Activated CD8-positive, alpha-beta T cell treated with anti-CD3 and anti-CD28 coated beads for 36 hours (primary cell): ENCODE measurements at places on chromosomes 7 and 10. TPM values are rescaled to one million over a fixed set of nuclear protein-coding genes. Genes with fewer than 3 reads are reported as not detected.

The ZNF503 gene
- 0.25 TPM for total RNA-seq

- peaks cover 23% of the 10 kb centered on the region for H3K4me1 ChIP-seq
- H3K4me3 ChIP-seq, result no peak overlapping the region
- no peaks in the 10 kb centered on the region for H3K27me3 ChIP-seq
- H3K36me3 ChIP-seq, result peaks cover 3% of the 10 kb centered on the region
- H3K27ac ChIP-seq, result no peak overlapping the region
- DNase-seq, result no peak
Measured at GRCh38 chr7:94507462-94507861, 2.1 kb upstream of the CASD1 start.

DNA sequence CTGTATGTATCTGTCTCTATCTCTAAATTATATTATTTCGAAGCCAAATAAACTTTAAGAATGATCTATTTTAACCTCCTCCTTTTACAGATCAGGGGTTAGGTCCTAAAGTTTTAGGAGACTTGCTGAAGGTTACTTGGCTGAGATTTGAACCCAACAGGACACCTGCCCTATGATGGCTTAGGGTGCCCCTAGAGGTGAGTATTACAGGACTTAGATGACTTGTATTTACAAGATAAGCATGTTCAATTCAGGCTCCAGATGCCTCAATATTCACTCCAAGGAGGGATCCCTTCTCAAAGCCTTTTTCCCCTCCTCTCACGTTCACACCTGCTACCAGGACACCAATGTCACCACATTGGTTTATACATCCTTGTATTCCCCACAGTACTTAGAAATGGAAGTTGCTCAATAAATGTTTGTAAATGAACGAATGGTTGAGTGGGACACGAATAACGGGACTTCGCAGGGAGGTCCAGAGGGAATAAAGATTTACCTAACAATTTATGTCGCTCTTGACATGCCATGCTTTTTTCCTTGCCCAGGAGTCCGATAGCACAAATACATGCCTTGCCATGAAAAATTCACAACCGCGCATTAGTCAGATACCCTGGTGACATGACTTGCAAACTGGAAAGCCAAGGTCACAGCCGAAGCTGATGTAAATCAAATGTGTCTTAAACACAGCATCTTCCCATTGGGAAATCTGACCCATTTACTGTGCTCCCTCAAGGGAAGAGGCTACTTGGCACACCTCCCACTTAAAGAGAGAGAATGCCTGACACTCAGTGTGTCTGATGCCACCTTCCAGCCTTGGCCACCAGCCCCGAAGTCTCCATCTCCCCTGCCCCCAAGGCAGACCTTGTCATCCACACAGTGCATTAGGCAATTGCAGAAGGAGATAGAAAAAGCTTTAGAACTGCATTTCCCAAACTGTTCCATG is 872.2 kb upstream of the AUTS2 start:
- no peak for DNase-seq
- no peaks in the 10 kb centered on the region for H3K36me3 ChIP-seq
- H3K27ac ChIP-seq, result no peak overlapping the region
- no peaks in the 10 kb centered on the region for H3K27me3 ChIP-seq
- H3K4me1 ChIP-seq, result no peaks in the 10 kb centered on the region
- no peak overlapping the region for H3K4me3 ChIP-seq

The LIPK gene
- not detected for total RNA-seq

DNA sequence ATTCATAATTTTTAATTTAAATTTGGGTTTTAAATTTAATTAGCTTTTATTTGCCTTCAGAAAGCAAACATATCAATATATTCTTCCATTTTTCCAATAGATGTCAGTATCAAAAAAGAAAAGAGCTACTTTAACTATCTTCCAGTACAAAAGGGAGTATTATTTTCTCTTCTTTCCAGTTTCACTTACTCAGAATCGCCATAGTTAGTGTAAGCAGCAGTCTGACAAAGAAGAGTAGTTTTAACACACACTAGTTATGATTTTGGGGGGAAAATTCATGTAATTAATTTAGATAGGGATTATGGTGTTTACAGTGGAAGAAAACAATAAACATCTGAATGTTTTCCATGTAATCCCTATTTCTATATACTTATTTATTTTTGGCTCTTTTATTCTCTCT is 272.6 kb upstream of the DGKB start:
- H3K27me3 ChIP-seq, result no peaks in the 10 kb centered on the region
- no peak for DNase-seq
- no peak overlapping the region for H3K27ac ChIP-seq
- no peak overlapping the region for H3K4me3 ChIP-seq

- no peak for DNase-seq
- no peak overlapping the region for H3K27ac ChIP-seq
- no peak overlapping the region for H3K4me3 ChIP-seq
Measured at GRCh38 chr7:35446091-35446490, 192.2 kb upstream of the TBX20 start.

GRCh38 chr7:32068411-32069101 is 1.7 kb downstream of the PDE1C start:
- no peak overlapping the region for H3K4me3 ChIP-seq
- H3K27ac ChIP-seq, result no peak overlapping the region
- no peak for DNase-seq
- no peaks in the 10 kb centered on the region for H3K36me3 ChIP-seq
- H3K4me1 ChIP-seq, result no peaks in the 10 kb centered on the region

The ASAH2 gene
- 2.9 TPM for total RNA-seq

The PTF1A gene
- not detected for total RNA-seq

The SLC29A4 gene
- total RNA-seq, result 2.5 TPM

DNA sequence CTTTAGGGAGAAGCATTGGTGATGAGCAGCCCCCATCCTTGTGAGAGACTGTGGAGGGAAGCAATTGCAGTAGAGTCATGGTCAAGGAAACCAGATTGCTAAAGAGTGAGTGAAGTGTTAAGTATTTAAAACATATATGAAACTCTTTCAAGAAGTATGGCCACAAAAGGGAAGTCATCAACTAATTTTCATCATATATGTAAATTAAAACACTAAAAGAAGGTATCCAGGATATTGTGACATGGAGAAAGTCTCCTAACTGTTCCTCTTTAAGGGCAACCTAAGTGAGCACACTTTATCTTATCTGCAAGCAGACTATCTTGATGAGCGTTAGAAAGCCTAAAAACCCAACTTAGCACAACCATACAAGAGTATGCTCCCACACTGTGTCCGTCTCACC is 69.7 kb downstream of the CD36 start:
- no peak for DNase-seq
- H3K4me3 ChIP-seq, result no peak overlapping the region
- H3K36me3 ChIP-seq, result no peaks in the 10 kb centered on the region

DNA sequence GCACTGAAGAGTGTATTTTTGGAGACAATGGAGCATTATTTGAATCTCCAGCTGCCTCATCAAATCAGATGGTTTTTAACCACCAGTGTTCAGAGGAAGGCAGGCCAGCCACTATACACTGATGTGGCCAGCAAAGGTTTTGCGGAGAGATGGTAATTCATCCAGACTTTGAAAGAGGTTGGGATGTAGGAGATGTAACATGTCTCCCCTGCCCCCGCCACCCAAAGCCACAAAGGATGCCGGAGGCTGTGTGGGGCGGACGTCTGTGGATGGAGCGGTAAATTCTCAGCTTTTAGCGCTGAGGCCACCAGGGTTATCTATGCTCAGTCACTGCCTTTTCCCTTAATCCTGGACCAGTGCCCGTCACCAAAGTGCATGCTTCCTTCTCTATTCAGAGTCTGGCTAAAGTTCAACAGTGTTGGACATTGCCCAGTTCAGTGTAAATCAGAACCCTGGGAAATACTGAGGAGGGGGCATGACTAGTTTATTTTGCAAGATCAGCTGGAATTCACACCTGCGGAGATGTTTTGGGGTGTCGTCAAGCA is 3.7 kb upstream of the TRIP6 start:
- H3K36me3 ChIP-seq, result peaks cover 19% of the 10 kb centered on the region
- no peaks in the 10 kb centered on the region for H3K27me3 ChIP-seq
- no peak overlapping the region for H3K4me3 ChIP-seq
- no peak overlapping the region for H3K27ac ChIP-seq
- no peak for DNase-seq

DNA sequence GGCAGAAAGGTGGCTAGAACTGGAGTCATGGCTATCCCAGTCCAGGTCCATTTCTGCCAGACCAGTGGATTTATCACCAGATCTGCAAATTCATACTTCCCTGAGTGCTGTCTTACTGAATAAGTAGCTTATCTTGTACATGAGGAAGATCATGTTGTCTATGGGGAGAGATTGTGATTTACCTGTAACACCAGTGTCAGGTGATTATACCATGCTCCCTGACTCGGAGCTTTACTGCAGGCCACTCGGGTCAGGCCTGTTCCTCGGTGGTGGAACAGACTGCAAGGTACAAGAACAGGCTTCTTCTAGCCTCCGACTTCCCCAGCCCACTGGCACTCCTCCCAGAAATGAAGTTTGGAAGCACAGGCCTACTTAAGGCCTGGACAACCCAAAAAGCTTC is 42.6 kb upstream of the DLG5 start:
- H3K36me3 ChIP-seq, result peaks cover 5% of the 10 kb centered on the region
- DNase-seq, result no peak
- H3K4me1 ChIP-seq, result peaks cover 13% of the 10 kb centered on the region
- H3K4me3 ChIP-seq, result no peak overlapping the region

DNA sequence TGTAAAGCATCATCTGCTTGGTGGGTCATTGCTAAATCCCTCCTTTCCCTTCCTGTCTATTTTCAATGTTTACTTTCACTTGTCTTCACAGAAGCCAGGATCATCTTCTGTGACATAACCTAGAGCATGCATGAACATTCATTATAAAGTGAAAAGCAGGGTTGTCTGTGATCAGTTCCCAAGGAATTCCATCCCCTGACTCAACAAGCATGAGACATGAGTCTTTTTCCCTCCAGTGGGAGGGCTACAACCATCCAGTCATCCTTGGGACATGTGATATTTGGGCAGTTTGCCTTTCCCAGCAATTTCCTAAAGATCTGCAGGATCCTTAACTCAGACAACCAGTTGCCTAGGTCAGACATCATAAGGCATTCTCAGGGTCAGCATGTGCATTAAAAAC is 166.3 kb upstream of the TMEM196 start:
- H3K36me3 ChIP-seq, result no peaks in the 10 kb centered on the region
- DNase-seq, result no peak
- no peaks in the 10 kb centered on the region for H3K4me1 ChIP-seq
- no peak overlapping the region for H3K27ac ChIP-seq
- no peaks in the 10 kb centered on the region for H3K27me3 ChIP-seq

- peaks cover 7% of the 10 kb centered on the region for H3K4me1 ChIP-seq
- no peak for DNase-seq
- H3K36me3 ChIP-seq, result no peaks in the 10 kb centered on the region
- peaks cover 5% of the 10 kb centered on the region for H3K27me3 ChIP-seq
Measured at GRCh38 chr7:75638594-75639070, 100.1 kb downstream of the HIP1 start.

The MKRN1 gene
- 55.5 TPM for total RNA-seq

GRCh38 chr10:63713191-63714144 is 192.3 kb downstream of the REEP3 start:
- DNase-seq, result no peak
- no peaks in the 10 kb centered on the region for H3K36me3 ChIP-seq
- peaks cover 21% of the 10 kb centered on the region for H3K4me1 ChIP-seq
- H3K4me3 ChIP-seq, result no peak overlapping the region
- H3K27me3 ChIP-seq, result no peaks in the 10 kb centered on the region

DNA sequence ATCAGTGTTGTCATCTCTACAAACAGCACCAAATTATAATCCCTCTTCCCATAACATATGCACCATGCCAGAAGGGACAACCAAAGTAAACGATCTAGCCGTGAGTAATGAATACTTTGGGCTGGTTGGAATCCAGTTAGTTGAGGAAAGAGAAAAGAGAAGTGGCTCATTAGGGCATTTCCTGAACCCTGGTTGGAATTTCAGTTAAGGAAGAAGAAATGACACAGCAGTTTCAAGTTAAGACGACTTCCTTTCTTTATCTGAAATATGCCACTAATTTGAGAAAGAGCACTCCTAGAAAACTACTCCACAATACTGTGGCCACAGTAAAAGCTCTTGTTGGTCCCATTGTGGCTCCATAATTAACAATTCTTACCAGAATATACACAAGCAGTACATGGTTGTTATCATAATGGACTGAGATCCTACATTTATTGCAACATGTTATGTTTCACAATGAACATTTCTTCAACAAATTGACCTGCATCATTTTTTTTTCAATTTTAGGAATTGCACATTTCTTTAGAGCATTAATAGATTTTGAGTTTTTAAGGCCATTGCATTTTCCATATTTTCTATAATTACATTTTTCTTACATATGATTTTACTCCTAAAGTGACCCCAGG is at the start of gene TFEC:
TSS of gene TFEC (minus strand) at position 113 of the 626 bp plus-strand sequence. CDS start 46,322 bp downstream, outside the sequence.
- H3K4me3 ChIP-seq, result no peak within 1 kb of the TSS
- no peak within 1 kb of the TSS for H3K27ac ChIP-seq
- no peaks in the 10 kb centered on the region for H3K4me1 ChIP-seq
- H3K27me3 ChIP-seq, result peaks cover 8% of the 10 kb centered on the region
- no peaks in the 10 kb centered on the region for H3K36me3 ChIP-seq
